ENCODE measurements at places on chromosomes 2 and 18. TPM values are rescaled to one million over a fixed set of nuclear protein-coding genes. Genes with fewer than 3 reads are reported as not detected.

DNA sequence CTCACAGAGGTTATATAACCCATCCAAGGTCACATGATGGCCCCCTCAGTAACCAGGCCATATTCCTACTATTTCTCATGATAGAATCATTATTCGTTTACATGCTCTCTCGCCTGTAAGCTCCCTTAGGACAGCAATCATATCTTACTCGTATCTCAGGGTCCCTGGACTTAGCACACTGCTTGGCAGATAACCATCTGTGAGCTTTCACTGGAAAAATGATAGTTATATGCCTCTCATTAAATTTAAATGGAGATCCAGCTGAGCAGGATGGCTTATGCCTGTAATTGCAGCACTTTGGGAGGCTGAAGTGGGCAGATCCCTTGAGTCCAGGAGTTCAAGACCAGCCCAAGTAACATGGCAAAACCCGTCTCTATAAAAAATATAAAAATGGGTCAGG is 21.9 kb downstream of the KIF3C start:
- H3K27me3 ChIP-seq: no peaks in the 10 kb centered on the region
- no peak overlapping the region for H3K27ac ChIP-seq
- H3K4me1 ChIP-seq: peaks cover 13% of the 10 kb centered on the region
- no peaks in the 10 kb centered on the region for H3K36me3 ChIP-seq
- DNase-seq: no peak
- no peak overlapping the region for H3K4me3 ChIP-seq

- H3K36me3 ChIP-seq: peaks cover 19% of the 10 kb centered on the region
- no peaks in the 10 kb centered on the region for H3K27me3 ChIP-seq
- H3K27ac ChIP-seq: no peak overlapping the region
- H3K4me3 ChIP-seq: no peak overlapping the region
- no peak for DNase-seq
Observed at GRCh38 chr2:186757009-186757408, 63.1 kb downstream of the FAM171B start.

- no peak overlapping the region for H3K27ac ChIP-seq
- H3K4me1 ChIP-seq: no peaks in the 10 kb centered on the region
- H3K36me3 ChIP-seq: no peaks in the 10 kb centered on the region
- no peak for DNase-seq
- H3K4me3 ChIP-seq: no peak overlapping the region
- no peaks in the 10 kb centered on the region for H3K27me3 ChIP-seq
Observed at GRCh38 chr18:6221602-6222014, 193.1 kb downstream of the L3MBTL4 start.

The EFHD1 gene
- not detected for total RNA-seq

The MARCO gene
- not detected for total RNA-seq

The KCNS3 gene
- 31.0 TPM for total RNA-seq

DNA sequence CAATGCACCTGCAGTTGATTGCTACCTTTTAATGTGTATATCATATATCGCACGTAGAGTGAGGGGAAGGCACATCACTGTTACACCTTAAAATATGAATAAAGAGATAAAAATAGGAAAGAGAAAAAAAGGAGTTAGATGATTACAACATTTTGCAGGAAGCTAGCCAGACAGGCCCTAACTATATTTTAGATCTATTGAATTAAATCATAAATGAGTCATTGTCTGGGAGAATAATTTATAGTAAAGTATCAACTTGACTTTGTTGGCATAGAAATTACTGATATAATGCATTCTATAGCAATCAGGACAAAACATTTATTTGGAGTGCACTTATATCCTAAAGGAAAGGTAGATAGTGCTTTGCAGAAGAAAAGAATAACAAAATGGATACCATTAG is 384.9 kb upstream of the NXPH2 start:
- DNase-seq: no peak
- no peak overlapping the region for H3K27ac ChIP-seq
- H3K27me3 ChIP-seq: no peaks in the 10 kb centered on the region
- H3K4me3 ChIP-seq: no peak overlapping the region

DNA sequence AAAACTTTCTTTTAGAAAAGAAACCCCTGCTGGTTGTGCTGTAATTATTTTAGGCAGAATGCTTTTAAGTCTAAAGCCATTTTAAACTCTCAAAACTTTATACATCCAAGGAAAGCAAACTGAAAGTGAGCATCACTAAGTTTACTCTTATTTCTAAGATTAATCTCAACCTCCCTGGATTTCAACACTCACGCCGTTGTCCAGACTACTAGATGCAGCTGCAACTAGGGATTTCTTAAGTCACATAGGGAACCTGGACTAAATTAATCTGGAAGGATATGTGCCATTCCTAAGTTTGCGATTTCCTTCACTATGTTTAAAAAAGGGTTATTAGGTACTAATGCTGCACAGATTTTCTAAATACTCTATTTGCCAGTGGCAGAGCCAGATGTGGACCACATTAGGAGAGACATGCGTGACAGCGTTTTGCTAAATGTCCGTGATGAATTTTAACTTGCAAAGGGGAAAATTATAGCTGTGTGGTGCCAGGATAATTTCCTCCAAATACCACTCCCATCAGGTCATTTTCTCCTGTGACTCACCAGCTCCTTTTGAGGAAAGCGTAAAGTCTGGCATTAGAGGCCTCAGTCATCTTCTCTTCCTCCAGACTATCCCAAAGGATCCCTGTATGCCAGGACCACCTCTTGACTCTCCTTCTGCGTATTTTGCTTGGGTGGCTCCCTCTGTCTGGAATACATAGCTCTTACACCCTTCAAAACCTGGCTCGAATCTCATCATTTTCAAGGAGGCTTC is 143.7 kb downstream of the ATL2 start:
- H3K4me1 ChIP-seq: no peaks in the 10 kb centered on the region
- H3K36me3 ChIP-seq: no peaks in the 10 kb centered on the region
- H3K4me3 ChIP-seq: no peak overlapping the region
- no peaks in the 10 kb centered on the region for H3K27me3 ChIP-seq
- no peak overlapping the region for H3K27ac ChIP-seq
- no peak for DNase-seq

DNA sequence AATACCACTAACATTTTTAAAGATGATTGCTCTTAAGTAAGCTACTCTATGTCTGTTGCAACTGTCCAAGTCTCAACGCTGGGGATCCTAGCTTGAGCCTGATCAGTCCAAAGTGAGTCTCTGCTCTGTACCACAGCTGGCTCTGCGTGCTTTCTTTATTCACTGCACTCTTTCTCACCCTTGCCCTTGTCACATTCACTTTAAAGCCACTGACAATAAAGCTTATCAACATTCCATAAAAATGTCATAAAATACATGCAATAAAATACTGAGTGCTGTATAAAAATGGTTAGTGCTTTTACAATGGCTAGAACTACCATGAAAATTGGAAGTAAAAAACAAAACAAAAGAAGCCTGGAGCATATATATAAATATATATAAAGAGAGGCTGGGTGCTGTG is 45.5 kb upstream of the LRRTM4 start:
- no peaks in the 10 kb centered on the region for H3K4me1 ChIP-seq
- H3K4me3 ChIP-seq: no peak overlapping the region
- no peak for DNase-seq

The SNRPD1 gene
- total RNA-seq: 19.8 TPM

The ATP9B gene
- 76.0 TPM for total RNA-seq

The ANKRD30B gene
- not detected for total RNA-seq

DNA sequence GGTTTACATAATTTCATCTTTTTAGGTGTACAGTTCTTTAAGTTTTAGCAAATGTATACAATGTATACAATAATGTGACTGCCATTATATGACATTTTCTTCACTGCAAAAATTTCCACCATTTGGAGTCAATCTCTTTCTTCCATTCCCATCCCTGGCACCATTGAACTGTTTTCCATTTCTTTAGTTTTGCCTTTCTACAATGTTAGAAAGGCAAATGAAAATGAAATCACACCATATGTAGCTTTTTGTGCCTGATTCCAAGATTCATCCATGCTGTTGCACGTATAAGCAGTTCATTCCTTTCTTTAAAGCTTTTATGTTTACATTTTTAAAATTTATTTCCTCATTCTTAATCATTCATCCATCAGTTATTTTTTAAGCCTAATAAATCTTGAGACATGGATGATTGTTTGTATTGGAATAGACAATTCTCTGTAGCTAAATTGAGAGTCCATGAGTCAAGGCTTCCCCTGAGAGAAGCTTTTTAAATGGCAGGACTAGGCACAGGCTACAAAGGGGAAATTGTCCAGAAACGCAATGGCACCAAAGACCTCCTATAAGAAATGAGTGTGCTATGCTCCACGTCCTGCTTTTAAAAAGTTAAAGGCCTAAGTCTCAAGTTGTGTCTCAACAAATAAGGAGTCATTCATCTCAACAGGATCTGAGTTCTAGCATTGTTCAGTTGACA is 8.7 kb upstream of the COL5A2 start:
- H3K4me1 ChIP-seq: no peaks in the 10 kb centered on the region
- H3K36me3 ChIP-seq: no peaks in the 10 kb centered on the region
- H3K4me3 ChIP-seq: no peak overlapping the region
- H3K27me3 ChIP-seq: no peaks in the 10 kb centered on the region

DNA sequence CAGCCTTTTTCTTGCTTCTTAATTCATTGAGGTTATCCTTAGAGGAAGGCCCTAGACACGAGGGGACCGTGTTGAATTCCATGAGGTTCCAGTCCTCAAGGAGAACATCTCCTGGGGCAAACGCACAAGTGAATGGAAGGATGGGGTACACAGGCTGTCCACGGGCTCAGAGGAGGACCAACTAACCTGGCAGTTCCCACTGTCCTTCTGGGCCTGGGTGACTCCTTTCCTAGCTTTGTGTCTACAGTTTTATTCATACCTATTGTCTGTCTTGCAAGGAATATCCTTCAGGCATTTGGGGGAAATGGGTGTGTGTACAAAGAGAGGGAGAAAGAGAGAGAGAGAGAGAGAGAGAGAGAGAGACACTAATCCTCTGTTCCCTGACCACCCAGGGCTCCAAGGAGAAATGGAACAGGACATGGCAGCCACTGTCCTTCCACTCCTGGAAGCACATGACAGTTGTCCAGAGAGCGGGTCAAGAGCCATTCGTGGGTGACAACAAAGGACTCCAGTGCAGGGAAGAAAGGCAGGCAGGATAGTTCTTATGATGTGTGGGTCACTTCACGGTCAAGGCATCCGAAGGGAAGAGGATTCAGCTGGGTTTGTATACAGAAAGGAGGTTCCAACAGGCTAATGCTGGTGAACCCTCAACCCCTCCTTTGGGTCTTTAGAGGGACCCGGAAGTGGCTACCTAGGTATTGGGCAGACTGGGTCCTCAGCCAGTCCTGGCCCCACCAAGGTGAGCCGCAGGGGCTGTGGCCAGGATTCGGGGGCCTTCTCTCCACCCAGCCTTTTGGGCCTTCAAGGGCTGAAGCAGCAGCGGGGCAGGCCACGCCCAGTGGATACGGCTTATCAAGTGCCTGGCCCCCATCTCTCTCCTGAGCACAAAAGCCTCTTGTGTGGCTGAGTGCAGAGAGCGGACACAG is 150.6 kb downstream of the MYCN start:
- H3K36me3 ChIP-seq: no peaks in the 10 kb centered on the region
- no peaks in the 10 kb centered on the region for H3K27me3 ChIP-seq
- no peak for DNase-seq
- H3K4me3 ChIP-seq: no peak overlapping the region
- H3K4me1 ChIP-seq: peaks cover 6% of the 10 kb centered on the region

DNA sequence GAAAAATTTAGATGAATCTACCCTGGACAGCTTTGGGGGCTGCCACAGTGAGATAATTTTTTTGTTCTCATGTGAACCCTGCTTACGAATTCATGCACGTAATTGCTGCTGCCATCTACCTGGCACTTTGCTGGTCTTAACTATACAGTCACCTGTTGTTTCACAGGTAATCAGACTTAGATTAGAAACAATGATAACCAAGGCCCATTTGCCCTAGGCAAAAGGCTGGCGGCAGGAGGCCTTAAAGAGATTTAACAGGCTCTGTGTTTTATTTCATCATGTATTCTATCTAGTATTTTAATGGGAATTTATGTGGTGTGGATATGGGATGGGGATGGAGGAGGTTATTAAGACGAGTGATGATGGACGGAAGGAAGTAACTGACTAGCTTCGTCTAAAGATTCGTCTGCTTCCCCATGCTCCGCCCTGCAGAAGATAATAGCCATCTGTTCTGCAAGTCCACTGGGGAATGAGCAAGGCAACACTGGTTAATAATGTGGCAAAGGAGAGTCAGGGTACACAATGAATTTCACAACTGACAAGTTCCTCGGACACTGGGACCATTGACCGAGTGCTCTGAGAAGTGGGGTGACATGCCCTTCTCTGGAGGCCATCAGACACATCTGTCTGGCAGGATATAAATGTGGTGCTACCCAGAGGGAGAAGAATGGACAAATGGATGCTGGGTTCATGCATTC is 291.8 kb upstream of the TNP1 start:
- no peaks in the 10 kb centered on the region for H3K27me3 ChIP-seq
- no peak for DNase-seq
- no peaks in the 10 kb centered on the region for H3K4me1 ChIP-seq
- no peak overlapping the region for H3K27ac ChIP-seq
- H3K4me3 ChIP-seq: no peak overlapping the region

GRCh38 chr2:173657996-173658717 is 303.5 kb downstream of the CDCA7 start:
- H3K4me3 ChIP-seq: no peak overlapping the region
- no peaks in the 10 kb centered on the region for H3K4me1 ChIP-seq
- no peaks in the 10 kb centered on the region for H3K27me3 ChIP-seq
- no peaks in the 10 kb centered on the region for H3K36me3 ChIP-seq

DNA sequence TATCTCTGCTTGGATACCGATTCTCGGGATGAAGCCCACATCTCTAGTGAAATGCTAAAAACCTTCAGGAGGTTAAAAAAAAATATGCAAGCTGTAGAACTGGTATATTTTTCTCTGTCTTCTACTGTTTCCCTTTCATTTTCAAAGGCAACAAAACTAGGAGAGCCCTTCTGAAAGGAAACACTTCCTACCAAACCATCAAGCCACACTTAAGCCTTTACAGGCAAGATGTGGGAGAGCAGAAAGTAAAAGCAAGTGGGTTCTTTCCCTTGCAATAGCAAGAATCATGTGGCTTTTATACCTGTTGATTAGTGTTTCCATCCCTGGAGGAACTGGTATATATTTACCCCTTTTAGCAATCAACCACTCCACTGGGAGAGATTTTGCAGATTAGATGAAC is 147.9 kb upstream of the ACAA2 start:
- no peaks in the 10 kb centered on the region for H3K27me3 ChIP-seq
- H3K36me3 ChIP-seq: peaks cover 14% of the 10 kb centered on the region
- no peaks in the 10 kb centered on the region for H3K4me1 ChIP-seq
- H3K27ac ChIP-seq: no peak overlapping the region
- H3K4me3 ChIP-seq: no peak overlapping the region

Data from stomach (tissue), 19 donors.